IMR-90 (cell line): ENCODE measurements at places on chromosomes 1 and 21. TPM values are rescaled to one million over a fixed set of nuclear protein-coding genes. Genes with fewer than 3 reads are reported as not detected.
A peak's percentile ranks its signal among the peaks of the same experiment; 100 is the strongest.

DNA sequence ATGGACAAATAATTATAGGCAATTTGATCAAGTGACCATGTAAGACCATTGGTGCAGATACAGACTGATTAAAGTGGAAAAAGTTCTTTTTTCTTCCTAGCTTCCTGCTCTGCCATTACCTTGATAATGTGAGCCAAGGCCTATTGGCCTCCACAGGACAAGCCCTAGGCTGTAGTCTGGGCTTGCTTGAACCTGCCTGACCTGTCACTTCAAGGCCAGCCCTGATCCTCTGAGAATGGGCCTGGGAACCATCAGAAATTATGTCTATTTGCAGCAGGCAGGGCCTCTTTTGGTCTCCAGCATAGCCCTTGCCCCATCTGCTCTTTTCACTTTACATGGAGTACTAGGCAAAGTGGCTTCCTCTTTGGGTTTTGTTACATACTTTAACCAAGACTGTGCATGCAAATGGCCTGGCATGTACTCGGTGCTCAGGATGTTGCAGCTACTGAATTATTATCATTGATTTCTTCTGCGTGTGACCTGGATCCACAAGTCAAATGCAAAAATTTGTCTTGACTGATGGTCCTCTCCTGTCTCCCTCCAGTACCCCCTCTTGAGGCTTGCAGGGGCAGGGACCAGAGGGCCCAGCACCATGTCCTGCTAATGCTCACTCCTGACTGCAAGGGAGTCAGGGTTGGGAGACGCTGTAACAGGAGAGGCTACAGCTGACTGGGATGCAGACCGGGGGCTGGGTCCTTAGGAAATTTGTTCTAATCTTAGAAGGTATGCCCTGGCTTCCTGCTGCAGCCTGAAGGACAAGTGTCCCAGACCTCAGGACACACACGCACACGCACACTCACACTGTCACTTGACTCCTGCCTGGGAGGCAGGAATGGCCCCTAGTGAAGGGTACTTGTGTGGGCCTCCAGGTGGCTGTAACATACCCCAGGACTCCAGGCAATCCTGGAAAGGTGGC is 39.4 kb downstream of the RCSD1 start:
- H3K4me3 ChIP-seq = no peak overlapping the region
- no peaks in the 10 kb centered on the region for H3K4me1 ChIP-seq
- peaks cover 13% of the 10 kb centered on the region for H3K27me3 ChIP-seq

DNA sequence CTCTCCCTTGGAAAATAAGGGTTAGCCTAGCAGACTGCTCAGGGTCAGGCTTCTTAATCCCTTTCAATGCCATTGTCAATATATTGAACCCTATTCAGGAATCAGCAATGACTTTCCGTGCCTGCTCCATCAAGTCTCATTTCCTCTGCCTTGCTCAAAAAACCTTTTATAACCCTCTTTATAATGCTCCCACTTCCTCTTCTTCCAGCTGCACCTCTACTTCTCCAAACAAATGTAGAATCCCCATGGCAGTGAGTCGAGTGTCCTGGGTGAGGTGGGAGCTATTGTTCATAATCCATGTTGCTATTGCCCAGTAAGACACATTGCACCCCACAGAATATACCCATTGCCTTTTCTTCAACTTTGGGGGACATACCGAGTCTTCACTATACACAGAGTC is 58.6 kb downstream of the OLIG1 start:
- no peak overlapping the region for H3K4me3 ChIP-seq
- no peaks in the 10 kb centered on the region for H3K36me3 ChIP-seq
- H3K27me3 ChIP-seq = peaks cover 37% of the 10 kb centered on the region
- H3K27ac ChIP-seq = no peak overlapping the region
- DNase-seq = no peak
- H3K4me1 ChIP-seq = no peaks in the 10 kb centered on the region

DNA sequence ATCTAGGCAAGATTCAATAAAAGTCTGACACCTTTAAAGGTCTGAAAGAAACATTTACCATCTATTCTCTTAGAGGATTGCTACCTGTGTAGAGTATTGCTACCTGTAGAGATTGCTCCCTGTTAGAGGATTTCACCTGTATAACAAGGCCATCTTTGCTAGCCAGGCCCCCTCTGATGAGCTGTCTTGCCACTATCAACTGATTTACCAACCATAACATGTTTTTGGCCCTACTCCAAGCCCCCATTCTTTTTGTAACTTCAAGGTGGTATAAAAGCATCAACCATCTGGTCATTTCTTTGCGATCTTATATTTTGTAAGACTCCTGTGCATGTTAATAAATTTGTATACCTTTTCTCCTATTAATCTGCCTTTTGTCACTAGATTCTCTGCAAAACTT is 424.7 kb upstream of the CAMK1G start:
- H3K4me1 ChIP-seq = no peaks in the 10 kb centered on the region
- no peak overlapping the region for H3K4me3 ChIP-seq
- DNase-seq = no peak
- H3K27ac ChIP-seq = no peak overlapping the region
- no peaks in the 10 kb centered on the region for H3K36me3 ChIP-seq

DNA sequence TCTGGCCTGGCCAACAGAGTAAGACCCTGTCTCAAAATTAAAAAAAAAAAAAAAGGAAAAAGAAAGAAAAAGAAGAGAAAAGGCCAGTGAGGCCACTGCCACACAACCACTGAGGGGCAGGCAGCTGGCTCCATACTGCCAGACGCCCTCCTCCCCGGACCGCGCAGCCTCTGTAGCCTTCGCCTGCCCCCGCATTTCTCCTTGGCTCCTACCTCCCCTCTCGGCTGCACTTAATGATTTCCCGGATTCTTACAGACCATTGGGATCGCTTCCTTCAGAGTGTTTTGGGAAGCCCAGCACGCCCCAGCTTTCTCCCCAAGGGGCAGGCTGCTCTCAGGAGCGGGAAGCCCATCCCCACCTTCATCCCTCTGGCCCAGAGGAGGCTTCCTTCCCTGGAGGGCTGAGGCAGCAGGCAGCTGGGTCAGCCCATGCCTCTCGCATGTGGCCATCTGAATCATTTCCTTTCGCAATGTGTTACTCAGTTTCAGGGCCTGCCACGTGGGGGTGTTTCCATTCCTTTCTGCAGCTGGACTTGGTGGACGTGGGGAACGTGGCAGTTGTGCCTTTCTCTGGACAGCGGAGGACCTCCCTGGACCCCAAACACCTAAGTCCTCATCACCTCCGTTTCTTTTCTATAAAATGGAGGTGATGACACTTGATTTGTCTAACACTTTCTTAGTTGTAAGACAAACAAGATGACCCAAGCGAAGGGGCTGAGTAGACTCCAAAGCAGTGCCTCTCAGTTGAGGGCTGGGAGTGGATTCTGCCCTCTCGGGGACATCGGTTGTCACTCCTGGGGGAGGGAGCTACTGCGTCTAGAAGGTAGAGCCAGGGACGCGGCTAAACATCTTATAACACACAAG is 2.3 kb downstream of the SLC2A5 start:
- peaks cover 15% of the 10 kb centered on the region for H3K4me1 ChIP-seq
- H3K4me3 ChIP-seq = no peak overlapping the region
- no peaks in the 10 kb centered on the region for H3K36me3 ChIP-seq
- H3K27ac ChIP-seq = peak overlapping the region; percentile 35
- peak; percentile 91 for DNase-seq
- H3K27me3 ChIP-seq = no peaks in the 10 kb centered on the region

DNA sequence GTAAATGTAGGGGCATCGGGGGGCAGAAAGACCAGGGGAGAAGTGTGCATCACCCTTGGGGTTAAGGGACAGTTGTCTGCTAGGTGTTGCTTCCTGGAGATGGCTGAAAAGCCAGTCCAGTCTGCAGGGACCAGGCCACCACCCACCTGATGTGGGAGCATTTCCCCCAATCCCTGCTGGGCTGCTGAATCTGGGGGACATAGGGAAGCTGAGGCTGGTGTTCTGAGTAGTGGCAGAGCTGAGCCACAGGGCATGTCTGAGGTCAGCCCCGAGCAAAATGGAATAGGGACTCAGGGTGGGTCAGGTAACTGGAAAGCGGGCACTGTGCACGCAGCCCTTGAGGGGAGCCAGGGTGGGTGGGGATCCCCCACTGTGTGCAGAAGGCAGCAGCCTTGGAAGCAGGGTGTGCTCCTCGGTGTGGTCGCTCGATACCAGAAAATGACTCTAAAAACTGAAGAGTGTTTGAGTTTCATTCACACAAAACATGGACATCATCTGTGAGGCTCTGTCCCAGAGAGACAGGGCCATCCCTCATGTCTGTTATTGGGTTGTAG is 2.4 kb upstream of the CCNL2 start:
- no peaks in the 10 kb centered on the region for H3K27me3 ChIP-seq
- H3K36me3 ChIP-seq = peaks cover 55% of the 10 kb centered on the region
- no peak overlapping the region for H3K4me3 ChIP-seq

- H3K27ac ChIP-seq = no peak overlapping the region
- no peaks in the 10 kb centered on the region for H3K36me3 ChIP-seq
- no peak for DNase-seq
Measured at GRCh38 chr1:38053416-38054091, 7.0 kb upstream of the POU3F1 start.

- no peaks in the 10 kb centered on the region for H3K27me3 ChIP-seq
- peak overlapping the region; percentile 78 for H3K27ac ChIP-seq
- H3K36me3 ChIP-seq = peaks cover 22% of the 10 kb centered on the region
- H3K4me3 ChIP-seq = peak overlapping the region; percentile 65
Measured at GRCh38 chr1:85582687-85583591, 2.4 kb downstream of the CCN1 start.

- peaks cover 6% of the 10 kb centered on the region for H3K36me3 ChIP-seq
- H3K27me3 ChIP-seq = no peaks in the 10 kb centered on the region
- peak; percentile 75 for DNase-seq
Measured at GRCh38 chr1:225603538-225604354, 49.2 kb downstream of the ENAH start.

GRCh38 chr1:62840555-62840954 is 56.6 kb downstream of the ATG4C start:
- DNase-seq = no peak
- H3K4me1 ChIP-seq = no peaks in the 10 kb centered on the region
- no peaks in the 10 kb centered on the region for H3K27me3 ChIP-seq

Gene APOBEC4
- total RNA-seq = not detected in 2 replicates

Gene PDZK1IP1
- total RNA-seq = not detected in 2 replicates

Gene C1orf74
- total RNA-seq = 4.2 and 4.3 TPM in 2 replicates
